ENCODE measurements at places on chromosomes 11 and 22. TPM values are rescaled to one million over a fixed set of nuclear protein-coding genes. Genes with fewer than 3 reads are reported as not detected.

DNA sequence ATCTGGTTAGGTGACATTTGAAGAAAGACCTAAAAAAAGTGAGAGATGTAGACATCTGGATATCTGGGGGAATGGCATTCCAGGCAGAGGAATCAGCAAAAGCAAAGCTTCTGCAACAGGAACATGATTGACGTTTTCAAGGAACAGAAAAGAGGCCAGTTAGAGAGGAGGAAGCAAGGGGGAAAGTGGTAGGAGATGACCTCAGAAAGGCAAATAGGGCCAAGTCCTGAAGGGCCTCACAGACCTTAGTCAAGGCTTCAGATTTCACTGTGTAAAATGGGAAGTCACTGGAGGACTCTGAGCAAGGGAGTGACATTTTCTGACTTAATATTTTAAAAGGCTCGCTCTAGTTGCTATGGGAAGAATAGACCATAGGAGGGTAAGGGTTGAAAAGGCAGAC lies 9.7 kb downstream of the DEUP1 start:
- DNase-seq, result no peak

DNA sequence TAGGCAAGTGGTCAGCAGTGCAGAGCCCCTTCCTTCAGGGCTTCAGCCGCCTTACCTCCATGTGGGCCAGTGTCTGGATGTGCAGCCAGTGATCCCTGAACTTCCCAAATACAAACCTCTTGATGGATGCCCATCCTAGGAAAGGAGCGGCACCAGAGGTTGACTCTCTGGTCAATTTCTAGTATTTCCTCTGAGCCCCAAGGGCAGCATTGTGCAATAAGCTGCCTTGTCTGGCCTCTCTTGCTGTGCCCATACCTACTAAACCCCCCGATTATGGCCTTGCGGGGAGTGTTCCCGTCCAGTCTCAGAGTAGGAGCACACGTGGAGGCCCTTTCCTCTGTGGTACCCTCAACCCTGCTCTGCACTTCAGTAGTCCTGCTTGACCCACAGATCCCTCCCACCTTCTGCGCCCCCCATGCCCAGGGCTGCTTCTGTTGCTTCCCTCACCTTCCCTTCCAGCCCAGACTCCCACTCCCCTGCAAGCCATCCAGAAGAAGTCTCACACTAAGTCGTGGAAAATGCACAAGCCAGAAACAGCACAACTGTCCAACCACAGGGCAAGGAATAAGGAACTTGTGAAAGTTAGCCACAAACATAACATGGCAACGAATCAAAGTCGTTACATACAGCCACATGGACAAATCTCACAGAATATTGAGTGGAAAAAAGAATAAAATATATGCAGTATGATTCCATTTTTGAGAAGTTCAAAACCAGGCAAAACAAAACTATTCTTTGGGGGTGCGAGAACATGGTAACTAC lies 39.6 kb upstream of the HORMAD2 start:
- DNase-seq, result no peak

- DNase-seq, result no peak
These were observed 51.8 kb upstream of the LIN7C start for GRCh38 chr11:27558401-27558800.

- no peak for DNase-seq
These were observed 74.6 kb upstream of the YWHAH start for GRCh38 chr22:31869739-31870138.

- no peak for DNase-seq
These were observed 14.2 kb downstream of the TXN2 start for GRCh38 chr22:36467042-36467810.

- DNase-seq, result no peak
These were observed 844.0 kb downstream of the TBC1D22A start for GRCh38 chr22:47606426-47606825.

DNA sequence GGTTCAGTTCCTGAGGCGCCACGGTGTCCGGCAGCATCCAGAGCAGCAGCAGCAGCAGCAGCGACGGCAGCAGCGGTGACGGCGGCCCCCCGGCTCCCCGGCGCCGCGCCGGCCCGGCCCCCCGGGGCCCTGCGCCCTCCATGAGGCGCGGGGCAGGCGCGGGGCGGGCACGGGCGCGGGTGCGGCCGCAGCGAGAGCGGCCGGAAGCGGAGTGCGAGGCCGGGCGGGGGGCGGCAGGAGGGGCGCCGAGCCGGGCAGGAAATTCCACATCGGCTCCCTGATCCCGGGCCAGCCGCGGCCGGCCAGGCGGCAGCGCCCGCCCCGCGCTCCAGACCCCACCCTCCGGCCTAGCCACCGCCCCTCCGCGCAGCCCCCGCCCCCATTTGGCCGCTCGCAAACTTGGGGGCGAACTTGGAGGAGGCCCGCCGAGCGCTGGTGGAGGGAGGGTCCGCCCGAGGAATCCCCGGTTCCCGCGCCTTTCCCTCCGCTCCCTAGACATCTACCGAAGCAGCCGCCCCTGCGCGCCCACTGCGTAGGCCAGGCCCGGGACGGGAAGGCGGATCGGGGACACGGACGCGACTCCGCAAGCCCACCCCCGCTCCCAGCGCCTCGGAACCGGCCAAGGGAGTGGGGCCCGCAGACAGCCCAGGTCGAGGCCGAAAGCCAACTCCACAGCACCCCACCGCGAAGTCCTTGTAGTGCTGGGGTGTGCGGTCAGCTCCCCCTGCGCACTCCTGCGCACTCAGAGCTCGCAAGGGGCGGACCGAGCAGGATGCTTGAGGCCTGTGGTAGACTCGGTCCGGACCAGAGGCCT lies at the start of gene SCARF2:
TSS of gene SCARF2 (minus strand) at position 213 of the 814 bp plus-strand sequence. CDS start at position 142, 71 bp downstream.
- no peak for DNase-seq

Gene DBX1
- not detected for total RNA-seq

DNA sequence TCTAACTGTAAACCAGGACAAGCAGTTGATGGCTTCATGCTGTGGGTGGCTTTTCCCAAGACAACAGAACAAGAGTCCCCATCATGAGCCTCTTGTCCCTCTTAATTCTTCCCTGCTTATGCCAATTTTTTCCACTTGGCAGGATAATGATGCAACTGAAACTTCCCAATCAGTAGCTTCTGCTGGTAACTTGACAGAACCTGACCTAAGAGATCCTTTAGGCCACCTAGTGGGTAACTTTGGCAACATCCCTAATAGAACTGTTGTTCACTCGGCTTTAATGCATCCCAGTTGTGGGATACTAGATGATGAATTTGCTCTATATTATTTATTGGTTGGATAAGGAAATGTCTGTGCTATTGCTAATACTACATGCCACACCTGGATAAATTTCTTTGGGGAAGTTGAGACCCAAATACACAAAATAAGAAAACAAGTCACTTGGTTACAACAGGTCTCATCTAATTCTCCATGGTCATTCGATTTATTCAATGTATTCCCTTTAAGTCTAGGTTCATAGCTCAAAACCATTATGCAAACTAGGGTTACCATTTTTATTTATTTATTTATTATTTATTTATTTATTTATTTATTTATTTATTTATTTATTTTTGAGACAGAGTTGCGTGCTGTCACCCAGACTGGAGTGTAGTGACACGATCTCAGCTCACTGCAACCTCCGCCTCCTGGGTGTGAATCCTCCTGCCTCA lies 41.4 kb upstream of the NFAM1 start:
- no peak for DNase-seq

Gene SCT
- total RNA-seq, result not detected

GRCh38 chr11:32255841-32256240 lies 165.0 kb downstream of the RCN1 start:
- no peak for DNase-seq

Gene RASL10A
- not detected for total RNA-seq

DNA sequence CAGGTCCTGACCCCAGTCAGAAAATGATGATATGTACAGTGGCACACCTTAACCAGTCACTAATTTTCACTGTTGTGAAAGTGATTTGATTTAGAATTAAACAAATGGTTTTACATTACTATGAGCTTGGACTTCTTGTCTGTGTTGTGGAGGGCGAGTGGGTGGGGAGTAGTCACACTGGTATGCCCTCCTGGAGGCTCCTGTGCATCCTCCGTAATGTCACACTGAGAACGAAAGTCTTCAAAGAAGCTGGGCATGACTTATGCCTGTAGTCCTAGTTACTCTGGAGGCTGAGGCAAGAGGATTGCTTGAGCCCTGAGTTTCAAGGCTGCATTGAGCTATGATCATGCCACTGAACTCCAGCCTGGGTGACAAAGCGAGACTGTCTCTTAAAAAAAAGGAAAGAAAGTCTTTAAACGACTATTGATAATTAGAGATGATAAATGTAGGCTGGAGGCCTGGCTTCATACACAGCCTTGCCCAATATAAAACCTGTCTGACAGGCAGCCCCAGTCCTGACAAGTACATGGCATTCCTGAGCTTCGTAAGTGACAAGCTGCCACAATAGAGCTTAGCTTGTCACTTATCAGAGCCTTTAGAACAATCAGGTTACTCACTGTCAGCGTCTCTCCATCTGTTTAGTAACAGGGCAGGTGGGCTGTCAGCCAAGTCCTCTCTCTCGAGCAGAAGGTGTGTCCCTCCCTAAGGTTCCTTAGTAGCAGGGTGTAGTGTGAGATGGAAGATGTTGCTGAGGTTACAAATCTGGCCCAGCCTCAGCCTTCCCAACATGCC lies 5.0 kb upstream of the LIMK2 start:
- DNase-seq, result no peak

DNA sequence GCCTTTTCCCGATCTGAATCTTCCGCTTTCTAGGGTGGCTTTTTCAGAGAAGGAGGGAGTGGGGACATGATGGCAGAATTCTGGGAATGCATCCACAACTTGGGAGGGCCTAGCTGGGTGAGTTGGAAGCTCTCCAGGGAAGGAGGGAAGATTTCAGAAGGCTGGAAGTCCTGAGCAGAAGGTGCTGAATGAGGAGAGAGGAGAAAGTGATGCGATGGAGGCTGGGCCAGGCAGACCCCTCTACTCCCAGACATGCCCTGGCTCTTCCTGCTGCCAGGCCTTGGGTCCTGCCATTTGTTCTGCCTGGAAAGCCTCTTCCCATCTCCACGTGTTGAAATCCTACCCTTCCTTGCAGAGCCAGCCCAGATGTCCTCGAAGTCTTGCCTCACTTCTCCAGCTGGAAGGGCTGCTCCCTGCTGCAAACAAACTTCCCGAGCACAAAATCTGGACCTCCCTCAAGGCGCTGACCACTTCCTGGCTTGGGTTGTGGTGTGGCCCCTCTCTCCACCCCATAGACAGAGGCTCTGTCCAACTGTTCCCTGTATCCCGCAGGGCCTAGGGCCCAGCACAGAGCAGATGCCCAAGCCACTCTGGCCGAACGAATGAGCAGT lies 16.8 kb downstream of the LRRC32 start:
- DNase-seq, result no peak

GRCh38 chr11:114606003-114606801 lies 10.6 kb upstream of the NXPE4 start:
- no peak for DNase-seq

DNA sequence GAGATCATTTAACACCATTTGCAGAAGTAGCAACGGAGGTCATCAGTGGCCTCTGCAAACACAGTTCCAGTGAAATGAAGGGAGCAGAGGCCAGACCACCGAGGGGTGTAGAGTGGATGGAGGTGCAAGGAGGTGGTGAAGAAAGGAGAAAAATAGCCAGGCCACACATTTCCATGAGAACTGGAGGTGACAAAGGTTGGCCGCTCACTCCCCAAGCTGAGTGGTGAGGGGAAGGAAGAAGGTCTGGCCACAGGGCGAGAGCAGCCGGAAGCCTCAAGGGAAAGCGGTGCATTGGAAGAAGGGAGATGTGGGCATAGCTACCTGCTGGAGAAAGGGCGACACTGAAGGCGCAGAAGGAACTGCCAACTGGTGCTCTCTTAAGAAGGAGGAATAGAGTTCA lies 20.1 kb upstream of the TMPRSS4 start:
- no peak for DNase-seq

DNA sequence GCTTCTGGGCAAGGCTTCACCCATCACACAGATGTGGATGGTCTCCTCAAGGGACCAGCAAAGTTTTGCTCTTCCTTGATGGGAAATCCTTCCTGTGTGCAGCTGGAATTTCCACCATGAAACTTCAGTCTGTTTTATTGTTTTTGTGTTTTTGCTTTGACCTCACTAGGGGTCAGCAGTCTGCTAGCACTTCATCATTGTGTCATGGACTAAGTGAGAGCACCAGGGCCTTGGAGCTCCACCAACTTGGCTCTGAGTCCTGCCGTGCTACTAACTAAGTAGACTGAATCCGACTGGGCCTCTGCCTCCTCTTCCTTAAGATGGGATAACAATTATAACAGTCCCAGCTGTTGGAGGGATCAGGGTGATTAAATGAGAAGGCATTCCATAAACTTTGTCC lies 305.8 kb upstream of the NCAM1 start:
- DNase-seq, result no peak

DNA sequence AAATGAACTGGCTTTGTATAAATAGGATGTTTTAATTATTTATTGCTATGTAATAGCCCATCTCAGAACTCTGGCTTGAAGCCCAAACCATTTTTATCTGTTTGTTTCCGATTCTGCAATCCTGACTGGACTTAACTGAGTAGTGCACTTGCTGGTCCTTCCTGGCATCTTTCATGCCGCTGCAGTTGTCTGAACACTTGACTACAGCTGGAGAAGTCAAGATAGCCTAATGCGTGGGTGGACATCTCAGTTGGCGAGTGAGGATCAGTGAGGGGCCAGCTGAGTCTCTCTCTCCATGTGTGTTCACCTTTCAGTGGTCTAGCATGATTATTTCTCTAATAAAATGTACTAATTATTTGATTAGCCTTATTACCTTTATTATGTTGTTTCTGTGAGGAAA lies 105.8 kb downstream of the PRMT3 start:
- DNase-seq, result no peak
